ENCODE measurements at places on chromosomes 2 and 18.

DNA sequence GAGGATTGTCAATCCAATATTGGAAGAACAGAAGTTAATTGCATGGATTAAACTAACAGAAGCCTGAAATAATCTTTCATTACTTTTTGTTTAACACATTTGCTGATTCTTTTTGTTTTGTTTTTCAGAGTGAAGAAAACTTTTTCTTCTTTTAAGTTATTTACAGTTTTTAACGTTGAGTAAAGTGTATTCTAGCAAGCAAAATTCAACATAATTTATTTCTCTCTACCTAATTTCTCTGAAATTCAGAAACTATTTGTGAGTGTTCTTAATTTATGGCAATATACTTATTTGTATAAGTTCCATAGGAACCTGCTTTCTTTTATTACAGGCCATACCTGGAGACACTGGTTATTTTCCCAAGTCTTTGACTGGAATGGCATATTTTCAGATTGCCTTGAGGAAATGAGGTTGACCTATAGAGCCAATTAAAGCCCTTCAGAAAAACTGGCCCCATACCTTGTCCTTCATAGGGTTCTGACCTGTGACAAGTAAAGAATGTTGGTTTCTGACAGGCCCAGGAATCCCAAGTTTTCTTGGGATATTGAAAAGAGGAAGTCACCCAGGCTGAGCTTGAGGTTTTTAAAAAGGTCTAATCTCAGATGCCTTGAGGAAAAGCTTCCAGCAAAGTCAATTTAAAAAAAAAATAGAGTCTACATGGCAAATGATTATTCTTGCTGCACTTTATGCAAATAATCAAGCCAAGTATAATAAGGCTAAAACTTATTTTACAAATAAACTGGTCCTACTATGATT lies 26.8 kb upstream of the LIPG start:
- no peak for DNase-seq

DNA sequence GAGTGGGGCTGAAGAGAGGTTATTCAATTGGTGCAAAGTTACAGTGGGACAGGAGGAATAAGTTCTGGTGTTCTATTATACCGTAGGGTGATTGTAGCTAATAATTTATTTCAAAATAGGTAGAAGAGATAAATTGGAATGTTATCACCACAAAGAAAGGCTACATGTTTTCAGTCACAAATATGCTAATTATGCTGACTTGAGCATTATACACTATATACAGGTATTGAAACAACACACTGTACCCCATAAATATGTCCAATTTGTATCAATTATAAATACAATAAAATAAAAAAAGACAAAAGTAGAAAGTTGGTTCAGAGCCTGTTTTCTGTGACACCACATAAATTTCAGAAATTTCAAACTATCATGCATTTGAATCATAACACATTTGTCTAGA lies 97.7 kb downstream of the CDH19 start:
- DNase-seq: no peak

DNA sequence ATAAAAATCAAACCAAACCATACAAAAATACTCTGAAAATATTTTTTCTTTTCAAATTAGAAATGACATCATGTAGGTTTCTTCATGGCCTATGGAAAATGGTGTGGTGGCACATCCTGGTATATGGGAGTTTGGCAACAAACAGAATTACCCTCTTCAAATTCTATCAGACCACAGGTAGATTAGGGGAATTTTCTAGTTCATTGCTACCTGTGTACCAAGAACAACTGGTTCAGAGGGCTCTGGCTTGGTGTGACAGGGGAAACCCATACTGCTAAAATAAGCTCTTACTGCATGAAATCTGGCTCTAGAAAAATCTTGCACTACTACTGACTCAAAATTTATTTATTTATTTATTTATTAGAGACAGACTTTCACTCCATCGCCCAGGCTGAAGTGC lies 63.4 kb upstream of the PELI1 start:
- no peak for DNase-seq

- no peak for DNase-seq
These were observed 37.4 kb downstream of the NCKAP1 start for GRCh38 chr2:183000846-183001245.

- DNase-seq: no peak
These were observed 145.7 kb upstream of the HDAC4 start for GRCh38 chr2:239546541-239546940.
